Cardiac fibroblast (primary cell): ENCODE measurements at places on chromosomes 2 and 18.

DNA sequence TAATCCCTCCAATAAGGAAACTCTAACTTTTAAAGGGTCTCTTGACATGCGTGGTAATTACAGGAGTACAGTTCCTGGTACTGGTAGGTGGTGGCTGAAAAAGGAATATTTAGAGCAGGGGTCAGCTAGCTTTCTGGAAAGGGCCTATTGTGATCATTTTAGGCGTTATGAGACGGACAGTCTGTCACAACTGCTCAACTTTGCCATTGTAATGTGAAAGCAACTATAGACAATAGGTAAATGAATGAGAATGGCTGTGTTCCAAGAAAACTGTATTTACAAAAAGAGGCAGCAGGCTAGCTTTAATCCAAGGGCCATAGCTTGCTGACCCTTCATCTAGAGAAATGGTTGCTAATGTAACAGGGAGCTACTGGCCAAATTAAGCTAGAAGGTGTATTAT lies 177.7 kb upstream of the LRRTM1 start:
- no peak for DNase-seq

- no peak for DNase-seq
These were observed 95.0 kb downstream of the TMEM163 start for GRCh38 chr2:134623796-134624195.

DNA sequence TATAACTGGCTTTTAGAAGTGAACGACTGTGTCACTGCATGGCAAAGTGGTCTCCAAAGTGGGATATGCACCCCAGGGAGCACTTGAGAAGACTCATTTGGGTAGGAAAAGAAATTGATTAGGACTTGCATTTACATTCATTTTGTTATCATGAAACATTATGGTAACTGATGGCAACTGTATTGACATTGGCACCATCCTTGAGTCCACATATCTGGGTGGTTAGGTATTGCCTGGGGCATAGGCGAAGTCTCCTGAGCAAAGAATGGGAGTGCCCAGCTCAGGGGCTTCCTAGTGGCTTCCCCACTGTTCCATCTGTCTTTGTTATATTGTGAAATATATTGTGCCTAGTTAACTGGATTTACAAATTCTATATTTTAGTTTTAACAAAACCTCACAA lies 29.2 kb downstream of the SPATS2L start:
- no peak for DNase-seq

GRCh38 chr2:59266453-59266852 lies 1025.3 kb upstream of the FANCL start:
- DNase-seq = no peak

DNA sequence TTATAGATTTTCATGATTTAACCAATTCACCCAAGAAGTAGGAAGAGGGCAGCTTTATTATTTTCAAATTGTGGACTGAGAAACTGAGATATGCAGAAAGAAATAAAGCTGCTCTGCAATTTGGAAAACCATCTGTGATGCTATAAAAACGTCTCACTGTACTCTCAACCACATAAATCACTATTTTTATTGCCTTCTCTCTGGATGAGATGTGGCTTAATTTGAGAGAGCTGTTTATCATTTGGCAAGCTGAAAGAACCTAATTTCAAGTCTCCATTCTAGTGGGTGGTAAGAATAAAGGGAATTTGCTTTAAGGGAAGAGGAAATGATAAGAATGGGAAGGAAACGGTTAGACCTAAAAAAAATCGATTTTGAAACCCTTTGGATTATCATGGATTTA lies 49.9 kb upstream of the CYP1B1 start:
- DNase-seq = no peak

GRCh38 chr2:74001781-74002504 lies 17.2 kb downstream of the TET3 start:
- no peak for DNase-seq

- no peak for DNase-seq
These were observed 132.0 kb downstream of the NYAP2 start for GRCh38 chr2:225531559-225531958.

GRCh38 chr18:51724790-51725721 lies 527.6 kb upstream of the MEX3C start:
- peak; percentile 1 for DNase-seq

DNA sequence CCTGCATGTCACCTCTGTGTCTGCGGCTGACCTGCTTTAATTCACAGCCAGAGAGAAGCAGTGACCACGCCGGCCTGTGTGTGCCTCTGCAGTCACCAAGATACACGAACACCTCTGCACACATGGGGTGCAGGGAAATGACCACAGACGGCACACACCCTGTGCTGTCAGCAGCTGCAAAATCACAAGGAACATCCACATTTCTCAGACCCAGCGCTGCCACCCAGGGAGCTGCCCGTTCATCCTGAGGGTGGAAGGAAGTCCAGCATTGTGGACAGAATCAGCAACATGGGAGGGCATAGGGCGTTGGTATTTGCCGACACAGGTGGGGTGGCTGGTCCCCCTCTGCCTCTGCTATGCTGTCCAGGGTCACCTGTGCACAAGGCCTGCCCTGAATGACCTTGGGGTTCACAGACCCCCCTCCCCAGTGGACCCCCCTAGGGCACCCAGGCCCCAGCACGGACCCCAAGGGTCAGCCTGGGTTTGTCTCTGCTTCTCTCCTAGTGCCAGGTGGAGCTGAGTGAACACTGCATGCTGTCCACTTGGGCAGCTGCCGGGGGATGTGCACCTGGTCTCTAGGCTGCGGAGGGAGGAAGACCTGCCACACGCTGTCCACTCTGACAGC lies 107.4 kb downstream of the PXDN start:
- DNase-seq = no peak

- DNase-seq = peak; percentile 70
These were observed 33.2 kb upstream of the FOSL2 start for GRCh38 chr2:28359222-28360057.

GRCh38 chr2:55033076-55033742 lies 17.0 kb downstream of the RTN4 start:
- no peak for DNase-seq

- peak; percentile 58 for DNase-seq
These were observed 54.1 kb downstream of the ATP8B1 start for GRCh38 chr18:57748770-57749603.

DNA sequence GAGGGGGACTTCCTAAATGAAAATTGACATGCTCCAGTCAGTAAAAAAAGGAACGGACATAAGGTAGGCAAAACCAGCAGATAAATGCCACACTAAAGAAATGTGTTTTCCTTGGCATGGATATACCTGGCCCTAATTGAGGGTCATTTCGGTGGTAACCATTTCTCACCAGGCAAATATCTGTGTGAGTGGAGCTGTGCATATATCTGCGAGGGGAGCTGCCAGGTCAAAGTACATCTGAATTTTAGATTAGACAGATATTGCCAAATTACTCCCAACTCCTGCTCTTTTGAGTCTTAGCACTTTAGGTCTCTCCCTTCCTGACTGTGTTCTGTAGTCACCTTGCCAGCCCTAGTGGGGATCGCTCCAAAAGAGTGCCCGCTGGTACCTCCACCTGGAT lies 204.2 kb downstream of the SH3BP4 start:
- no peak for DNase-seq

- no peak for DNase-seq
These were observed 290.3 kb upstream of the MMADHC start for GRCh38 chr2:149877913-149878312.

DNA sequence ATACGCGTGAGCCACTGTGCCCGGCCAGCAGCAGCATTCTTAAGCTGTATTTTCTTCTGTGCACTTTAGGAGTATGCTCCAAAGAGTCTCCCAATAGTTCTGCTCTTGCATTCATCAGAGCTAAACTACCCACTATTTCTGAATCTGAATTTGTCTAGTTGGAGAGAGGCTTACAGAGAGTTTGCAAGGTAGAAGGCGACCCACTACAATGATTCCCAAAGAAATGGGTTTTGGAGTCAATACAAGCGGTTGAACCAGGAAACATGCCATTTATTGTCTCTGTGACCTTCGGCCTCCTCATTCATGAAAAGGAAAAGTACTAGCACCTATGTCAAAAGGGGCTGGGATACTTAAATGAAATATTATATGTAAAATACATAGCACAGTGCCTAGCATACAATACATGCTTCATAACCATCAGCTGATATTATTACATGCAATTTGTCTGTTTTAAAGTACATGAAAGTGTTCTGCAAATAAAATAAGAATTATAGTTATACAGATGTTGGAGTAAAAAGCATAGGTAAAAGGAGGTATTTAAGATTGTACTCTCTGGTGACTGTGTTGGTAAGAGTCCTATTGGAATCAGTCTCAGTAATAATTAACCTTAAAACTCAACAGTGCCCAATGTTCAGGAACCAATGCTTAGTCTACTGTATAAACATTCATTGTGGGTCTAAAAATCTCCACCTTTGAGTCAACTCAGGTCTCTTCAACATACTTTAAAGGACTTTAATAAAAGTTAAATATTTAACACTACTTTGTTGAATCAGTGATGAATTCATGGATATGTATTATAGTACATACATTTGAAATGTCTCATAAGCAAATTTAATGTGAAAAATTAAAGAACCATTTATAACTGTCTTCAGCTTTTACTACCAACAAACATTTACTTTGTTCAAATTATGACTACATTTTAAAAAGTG lies 89.8 kb upstream of the GRB14 start:
- DNase-seq = no peak

DNA sequence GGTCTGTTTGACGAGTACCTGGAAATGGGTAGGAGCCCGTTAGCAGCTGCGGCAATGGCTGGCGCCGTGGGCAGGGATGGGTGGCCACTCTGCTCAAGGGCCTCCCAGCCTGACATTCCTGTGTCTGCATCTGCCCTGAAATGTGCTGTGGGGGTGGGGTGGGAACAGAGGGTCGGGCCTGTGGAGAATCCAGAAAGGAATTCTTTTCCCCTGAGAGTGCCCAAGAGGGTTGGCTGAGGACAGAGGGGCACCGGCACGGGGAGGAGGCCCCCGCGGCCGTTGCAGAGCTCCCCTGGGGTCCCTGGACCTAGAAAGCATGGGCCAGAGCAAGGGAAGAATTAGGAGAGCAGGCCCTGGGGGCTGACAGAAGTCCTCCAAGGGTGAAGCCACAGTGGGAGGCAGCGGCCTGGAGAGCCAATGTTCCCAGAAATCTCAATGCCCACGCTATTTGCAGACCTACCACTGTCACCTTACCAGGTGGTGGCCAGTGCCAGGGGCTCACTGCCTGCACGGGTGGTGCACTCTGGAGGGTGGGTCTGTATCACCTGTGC lies 27.8 kb downstream of the ANO7 start:
- no peak for DNase-seq

DNA sequence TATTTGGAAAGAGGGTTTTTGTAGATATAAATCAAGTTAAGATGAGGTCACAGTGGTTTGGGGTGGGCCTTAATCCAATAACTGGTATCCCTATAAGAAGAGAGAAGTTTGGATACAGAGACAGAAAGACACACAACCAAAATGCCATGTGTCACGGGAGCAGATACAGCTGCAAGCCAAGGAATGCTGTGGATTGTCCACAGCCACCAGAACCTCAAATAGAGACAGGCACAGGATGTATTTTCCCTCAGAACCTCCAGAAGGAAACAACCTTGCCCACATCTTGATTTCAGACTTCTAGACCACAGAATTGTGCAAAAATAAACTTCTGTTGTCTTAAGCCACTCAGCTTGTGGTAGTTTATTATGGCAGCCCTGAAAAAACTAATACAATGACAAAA lies 105.5 kb downstream of the GCA start:
- no peak for DNase-seq

DNA sequence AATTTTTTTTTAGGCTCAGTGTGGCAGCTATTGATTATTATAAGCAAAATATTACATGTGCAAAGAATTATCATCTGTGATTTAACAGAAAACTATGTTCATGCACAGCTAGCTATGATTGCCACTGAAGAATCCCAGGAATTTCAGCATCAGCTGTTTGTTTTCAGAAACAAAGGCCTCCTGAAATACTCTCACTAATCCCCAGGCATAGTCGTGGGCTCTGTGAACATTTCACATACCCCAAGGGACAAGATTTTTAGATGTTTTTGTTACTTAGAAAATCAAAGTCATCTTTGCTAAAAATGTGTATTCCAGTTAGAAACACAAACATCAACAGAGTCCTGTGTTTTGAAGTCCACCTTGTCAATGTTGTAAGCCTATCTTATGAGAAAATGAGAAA lies 156.1 kb downstream of the MYO1B start:
- DNase-seq = peak; percentile 77

- no peak for DNase-seq
These were observed 9.6 kb downstream of the PIGN start for GRCh38 chr18:62177271-62177670.

GRCh38 chr2:108982259-108982679 lies 6.8 kb downstream of the EDAR start:
- DNase-seq = no peak

GRCh38 chr2:86562485-86562921 lies 740 bp downstream of the CHMP3 start:
- no peak for DNase-seq

DNA sequence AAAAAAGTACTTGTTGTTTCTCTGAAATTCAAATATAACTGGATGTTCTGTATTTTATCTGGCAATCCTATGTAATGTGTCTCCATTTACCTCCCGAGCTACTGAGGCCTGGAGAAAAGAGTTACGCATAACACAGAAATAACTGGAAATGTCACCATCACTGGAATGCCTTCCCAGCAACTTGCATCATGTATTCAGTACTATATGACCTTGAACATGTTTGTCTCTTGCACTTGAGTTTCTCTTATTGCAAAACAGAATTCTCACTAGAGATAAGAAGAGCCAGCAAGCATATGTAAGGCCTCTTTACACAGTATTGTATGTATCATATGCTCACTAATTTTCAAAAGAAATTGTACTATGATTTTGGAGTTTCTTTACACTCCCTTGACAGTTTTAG lies 99.6 kb upstream of the CTAGE1 start:
- DNase-seq = peak; percentile 16

DNA sequence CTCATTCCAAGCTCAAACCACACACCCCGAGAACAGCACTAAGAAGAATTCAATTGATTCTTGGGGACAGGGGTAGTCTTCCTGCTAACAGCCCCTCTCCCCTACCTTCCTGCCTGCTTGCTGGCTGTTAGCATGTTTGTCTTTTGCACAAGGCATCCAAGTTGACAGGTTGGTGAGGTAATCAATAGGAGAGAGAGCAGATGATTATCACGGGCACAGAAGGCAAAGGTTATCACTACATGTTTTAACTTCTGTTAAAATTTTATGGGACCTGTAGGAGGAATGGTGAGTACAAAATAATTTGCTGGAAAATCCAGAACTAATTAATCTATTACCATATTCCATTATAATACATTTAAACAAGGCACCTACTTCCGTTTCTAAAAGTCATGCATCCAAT lies 442.1 kb upstream of the TCF4 start:
- no peak for DNase-seq

- no peak for DNase-seq
These were observed 51.9 kb downstream of the SDC1 start for GRCh38 chr2:20173064-20173463.

- DNase-seq = no peak
These were observed 166.6 kb downstream of the VAPA start for GRCh38 chr18:10080372-10080771.
